ENCODE measurements at places on chromosomes 3 and 15.

DNA sequence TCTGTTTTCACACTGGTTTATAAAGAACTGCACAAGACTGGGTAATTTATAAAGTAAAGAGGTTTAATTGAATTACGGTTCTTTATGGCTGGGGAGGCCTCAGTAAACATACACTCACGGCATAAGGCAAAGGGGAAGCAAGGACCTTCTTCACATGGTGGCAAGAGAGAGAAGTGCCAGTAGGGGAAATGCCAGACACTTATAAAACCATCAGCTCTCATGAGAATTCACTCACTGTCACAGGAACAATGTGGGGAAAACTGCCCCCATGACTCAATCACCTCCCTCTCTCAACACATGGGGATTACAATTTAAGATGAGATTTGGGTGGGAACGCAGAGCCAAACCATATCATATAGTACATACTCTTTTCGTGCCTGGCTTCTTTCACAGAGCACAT, 42.4 kb downstream of the MAP2K1 start:
- no peak for DNase-seq

DNA sequence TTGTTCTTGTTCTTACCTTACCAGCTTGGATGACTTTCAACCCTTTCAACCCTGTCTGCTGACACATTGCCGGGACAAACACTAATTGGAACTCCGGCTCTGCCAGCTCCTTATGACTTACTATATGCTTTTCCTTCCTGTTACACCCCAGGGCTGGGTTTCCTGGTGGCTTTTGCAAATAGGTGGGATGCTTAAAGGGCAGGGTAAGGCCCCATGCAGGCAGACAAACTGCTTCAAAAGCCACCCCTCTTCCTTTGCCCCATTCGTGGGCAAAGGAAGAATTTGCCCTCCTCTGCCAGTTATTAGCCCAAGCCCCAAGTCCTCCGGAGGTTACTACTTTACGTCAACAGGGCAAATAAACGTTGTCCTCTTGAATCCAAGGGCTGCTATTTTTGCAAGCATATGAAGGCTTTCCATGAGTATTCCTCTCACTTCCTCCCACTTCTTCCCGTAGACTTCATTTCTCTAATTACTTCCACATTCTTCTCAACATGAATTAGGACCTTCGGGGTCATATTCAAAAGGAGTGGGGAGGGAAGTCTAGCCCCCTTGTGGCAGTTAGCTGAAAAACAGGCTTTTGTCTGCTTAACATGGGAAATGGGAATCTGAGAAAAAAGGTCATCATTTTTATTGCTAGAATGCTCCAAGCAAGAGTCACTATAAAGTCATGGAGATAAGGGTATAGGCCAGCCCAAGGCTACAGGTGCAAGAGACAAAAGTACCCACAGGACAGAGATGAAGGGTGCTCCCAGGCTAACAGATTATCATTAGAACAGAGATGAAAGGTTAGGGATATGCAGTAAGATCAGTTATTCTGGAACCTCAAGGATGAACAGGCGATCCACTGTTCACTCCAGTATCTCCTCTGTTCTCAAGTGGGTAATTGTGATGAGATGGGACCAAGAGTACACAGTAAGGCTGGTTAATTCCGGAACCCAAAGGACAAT, 56.3 kb upstream of the FSTL1 start:
- DNase-seq = no peak

DNA sequence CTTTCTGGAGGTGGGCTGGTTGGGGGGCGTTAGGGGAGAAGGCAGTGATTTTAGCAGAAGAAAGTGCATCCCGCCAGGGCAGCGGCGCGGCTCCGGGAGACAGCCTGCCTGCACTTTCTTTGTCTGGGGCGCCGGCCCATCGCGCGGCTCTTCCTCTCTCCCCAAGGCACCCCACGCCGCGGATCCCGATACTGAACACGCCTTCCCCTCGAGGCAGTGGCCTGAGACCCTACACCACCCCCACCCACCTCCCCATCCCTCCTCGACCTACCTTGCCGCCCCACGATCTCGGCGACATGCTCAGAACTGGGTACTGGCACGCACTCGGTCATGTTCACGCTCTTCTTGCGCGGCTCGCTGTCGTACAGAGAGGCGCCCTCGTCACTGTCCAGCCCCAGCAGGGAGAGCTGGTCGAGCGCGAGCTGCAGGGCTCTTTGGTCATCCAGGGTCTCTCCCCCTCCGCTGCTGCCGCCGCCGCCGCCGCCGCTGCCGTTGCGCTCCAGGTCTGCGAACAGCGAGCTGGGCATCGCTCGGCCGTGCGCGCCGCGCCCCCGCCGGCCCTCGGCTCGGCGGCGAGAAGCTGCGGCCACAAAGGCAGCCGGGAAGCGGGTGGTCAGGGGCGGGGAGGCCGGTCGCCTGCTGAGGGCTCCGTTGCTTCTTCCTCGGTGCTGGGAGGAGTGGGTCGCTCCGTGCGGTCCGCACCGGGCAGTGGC, 483 bp downstream of the MEX3B start:
- DNase-seq = peak; percentile 53

DNA sequence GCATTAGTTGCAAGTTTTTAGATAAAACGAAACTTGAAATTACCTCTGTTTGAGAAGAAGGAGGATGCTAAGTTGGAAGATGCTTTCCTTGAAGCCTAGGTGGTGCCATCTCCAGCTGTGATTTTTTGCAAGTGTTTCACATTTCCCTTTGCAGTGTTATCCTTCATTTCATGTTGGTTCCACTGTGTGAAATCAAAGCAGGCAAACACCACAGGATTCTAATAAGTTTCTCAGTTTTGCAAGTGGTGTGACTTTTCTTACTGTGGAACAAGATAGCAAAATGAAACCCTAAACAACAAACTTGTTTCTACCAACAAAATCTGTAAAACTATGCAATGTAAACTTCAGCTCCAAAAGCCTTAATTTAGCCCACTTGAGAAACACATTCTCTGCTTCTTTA, 260.9 kb downstream of the OXSM start:
- DNase-seq = no peak

GRCh38 chr3:193095366-193095765, 145.7 kb upstream of the PLAAT1 start:
- DNase-seq = no peak

GRCh38 chr3:23739536-23739935, 66.2 kb upstream of the UBE2E1 start:
- DNase-seq = no peak

- DNase-seq = no peak
Measured at GRCh38 chr15:62515696-62516395, 350.8 kb upstream of the C2CD4B start.

GRCh38 chr15:67137319-67137718, 71.9 kb downstream of the SMAD3 start:
- DNase-seq = no peak

- DNase-seq = no peak
Measured at GRCh38 chr3:101379658-101380376, 59.4 kb upstream of the IMPG2 start.

GRCh38 chr15:67125589-67126502, 60.4 kb downstream of the SMAD3 start:
- DNase-seq = peak; percentile 89

DNA sequence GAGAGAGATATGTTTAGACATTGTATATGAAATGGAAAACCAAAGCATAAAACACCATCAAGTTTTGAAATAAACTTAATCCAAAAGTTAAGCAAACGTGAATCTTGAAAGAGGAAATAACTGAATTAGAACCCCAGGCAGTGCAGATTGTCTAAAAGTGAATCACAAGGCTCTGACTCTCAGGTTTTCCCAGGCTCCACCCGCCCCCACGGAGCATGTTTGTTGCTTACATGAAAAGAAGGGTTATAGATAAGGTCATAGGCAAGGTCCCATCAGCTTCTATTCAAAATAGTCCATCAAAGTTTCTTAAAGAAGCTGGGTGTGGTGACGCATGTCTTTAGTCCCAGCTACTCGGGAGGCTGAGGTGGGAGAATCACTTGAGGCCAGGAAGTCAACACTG, 29.0 kb upstream of the SLMAP start:
- no peak for DNase-seq

GRCh38 chr15:38536201-38536676, 28.4 kb downstream of the RASGRP1 start:
- no peak for DNase-seq

DNA sequence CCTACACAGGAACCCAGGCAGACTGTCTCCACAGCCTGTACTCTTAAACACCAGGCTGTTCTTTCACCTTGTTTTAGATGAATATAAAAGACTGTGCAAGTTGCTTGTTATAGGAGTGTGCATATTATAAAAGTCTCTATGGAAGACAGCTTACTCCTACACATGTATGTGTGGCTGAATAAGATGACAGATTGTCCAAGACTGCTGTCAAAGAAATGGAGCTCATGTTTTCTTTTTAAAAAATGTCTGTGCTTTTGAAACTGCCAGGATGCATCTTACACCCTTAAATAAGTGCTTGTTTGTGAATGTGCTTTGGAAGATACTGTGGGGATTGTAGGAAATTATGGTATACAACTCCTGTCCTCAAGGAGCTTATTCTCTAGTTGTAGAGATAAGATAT, 237.4 kb downstream of the BBX start:
- no peak for DNase-seq

DNA sequence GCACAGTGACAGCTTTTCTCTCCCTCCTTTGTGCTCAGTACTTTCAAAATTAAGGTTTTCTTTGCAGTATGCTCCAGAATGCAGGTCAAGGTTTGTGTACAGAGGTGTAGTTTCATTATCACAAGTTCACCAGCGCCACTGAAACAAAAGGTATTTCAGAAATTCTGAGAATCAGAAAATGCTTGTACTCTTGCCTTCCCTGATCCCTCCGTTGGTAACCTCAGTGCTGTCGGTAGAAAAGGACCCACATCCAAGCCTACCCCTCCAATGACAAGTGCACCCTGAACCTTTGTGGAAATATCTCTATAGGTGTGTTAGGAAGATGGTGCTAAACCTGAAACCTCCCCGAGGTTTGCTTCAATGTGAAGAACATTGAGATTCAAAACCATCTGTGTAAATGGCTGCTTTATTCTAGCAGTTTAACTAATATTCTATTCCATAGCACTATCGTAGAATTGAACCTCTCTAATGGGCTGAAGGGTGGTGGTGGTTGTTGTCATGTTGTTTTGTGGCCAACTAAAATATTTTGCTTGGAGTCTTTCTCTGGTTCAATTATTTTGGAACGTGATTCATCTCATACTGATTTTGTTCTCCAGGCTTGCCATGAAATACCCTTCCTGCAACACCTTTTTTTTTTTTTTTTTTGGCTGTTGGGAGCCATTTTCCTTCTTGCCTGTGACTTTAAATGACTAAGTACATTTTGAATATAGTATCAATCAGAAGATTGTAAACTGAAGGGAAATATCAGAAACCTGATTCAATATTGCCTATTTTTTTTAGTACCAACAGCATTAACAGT, 20.7 kb downstream of the ZBTB38 start:
- DNase-seq = no peak

- DNase-seq = no peak
Measured at GRCh38 chr3:135812057-135812456, 153.5 kb upstream of the PPP2R3A start.

- no peak for DNase-seq
Measured at GRCh38 chr3:103499132-103499900, 1064.5 kb downstream of the ZPLD1 start.

GRCh38 chr3:37949866-37950265, 40.7 kb upstream of the VILL start:
- peak; percentile 38 for DNase-seq

GRCh38 chr3:140727886-140728285, 50.0 kb downstream of the TRIM42 start:
- DNase-seq = no peak

DNA sequence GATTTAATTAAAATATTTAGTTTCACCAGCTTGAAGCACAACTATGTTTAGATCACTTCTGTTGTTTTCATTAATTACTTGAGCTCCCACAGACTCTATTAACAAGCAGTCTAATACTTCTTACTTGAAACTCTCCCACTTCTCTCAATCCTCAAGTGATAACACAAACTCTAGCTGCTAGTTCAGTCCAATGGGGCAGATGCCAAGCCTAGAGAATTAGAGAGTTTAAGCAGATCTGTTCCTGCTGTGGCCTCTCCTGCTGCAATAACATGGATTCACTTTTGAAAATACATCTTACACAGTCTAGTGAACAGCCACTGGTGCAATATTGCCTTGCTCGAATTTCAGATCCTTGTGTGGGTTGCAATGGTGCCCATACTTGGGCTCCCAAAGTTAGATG, 566.4 kb upstream of the SGO1 start:
- no peak for DNase-seq

- no peak for DNase-seq
Measured at GRCh38 chr3:149395107-149396089, 17.9 kb upstream of the TM4SF1 start.

GRCh38 chr3:115226844-115227445, 79.9 kb upstream of the ZBTB20 start:
- no peak for DNase-seq

- no peak for DNase-seq
Measured at GRCh38 chr15:69929905-69930630, 167.6 kb downstream of the TLE3 start.

DNA sequence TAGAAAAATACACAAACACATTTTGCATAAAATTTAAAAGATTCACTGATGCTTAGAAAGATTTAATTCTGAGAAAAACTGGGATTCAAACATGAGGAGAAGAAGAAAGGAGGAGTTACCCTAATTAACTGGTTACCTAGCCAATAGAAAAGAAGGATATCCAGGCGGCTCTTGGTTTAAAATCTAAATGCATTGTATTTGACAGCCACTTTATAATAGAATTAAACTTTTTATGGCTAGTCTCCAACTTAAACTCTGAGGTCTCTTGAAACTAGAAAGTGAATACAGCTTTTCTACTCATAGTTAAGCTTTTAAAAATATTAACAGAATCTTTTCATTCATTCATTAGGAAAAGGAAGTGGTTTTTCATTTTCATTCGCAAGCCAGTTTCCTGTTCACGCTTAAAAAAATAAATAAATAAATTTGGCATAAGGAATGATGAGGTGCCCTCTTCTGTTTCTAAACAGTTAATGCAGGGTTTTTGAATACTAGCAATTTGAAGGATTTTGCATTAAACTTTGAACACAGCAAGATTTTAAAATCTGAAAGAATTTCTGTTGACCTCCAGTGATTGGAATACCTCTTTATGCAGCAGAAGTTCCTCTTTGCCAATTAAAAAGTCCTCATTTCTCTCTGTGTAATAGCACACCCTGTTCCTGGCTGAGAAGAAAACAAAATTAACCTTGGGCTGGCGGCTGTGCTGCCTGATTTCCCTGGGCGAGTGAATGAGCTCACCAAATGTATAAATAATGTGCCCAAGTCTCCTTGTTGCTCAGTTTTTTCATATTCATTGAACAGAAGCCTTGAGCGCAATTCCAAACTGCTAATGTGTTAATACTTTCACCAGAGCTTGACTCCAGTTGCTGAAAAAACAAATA, 105.1 kb downstream of the ZMAT3 start:
- DNase-seq = no peak

GRCh38 chr3:12224181-12225147, 64.4 kb upstream of the PPARG start:
- no peak for DNase-seq

- no peak for DNase-seq
Measured at GRCh38 chr3:87320756-87321626, 44.6 kb upstream of the POU1F1 start.

DNA sequence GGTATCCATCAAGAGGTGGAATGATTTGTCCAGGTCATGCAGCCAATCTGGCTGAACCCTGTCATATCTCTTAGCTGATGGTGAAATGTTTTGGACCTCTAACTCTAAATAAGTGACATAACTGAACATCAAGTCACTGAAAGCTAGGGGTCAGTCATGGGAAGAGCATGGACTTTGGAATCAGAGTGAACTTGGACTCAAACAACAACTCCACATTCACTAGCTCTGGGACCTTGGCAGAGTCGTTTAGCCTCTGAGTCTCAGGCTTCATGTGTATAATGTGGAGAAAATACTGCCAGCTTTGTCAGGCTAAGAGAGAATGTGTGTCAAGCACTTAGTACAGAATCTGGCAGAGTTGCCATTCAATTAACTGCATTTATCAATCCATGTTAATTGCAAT, 557.8 kb upstream of the CFAP20DC start:
- no peak for DNase-seq

Data from hindlimb muscle (tissue), 1 donor.